ENCODE measurements at places on chromosomes 16 and 17.

GRCh38 chr16:69239851-69240250 is 52.9 kb downstream of the SNTB2 start:
- DNase-seq = no peak

- no peak for DNase-seq
Observed at GRCh38 chr17:57538736-57539456, 206.2 kb downstream of the CCDC182 start.

- DNase-seq = peak; percentile 39
Observed at GRCh38 chr17:71764505-71764904, 356.3 kb upstream of the SOX9 start.

DNA sequence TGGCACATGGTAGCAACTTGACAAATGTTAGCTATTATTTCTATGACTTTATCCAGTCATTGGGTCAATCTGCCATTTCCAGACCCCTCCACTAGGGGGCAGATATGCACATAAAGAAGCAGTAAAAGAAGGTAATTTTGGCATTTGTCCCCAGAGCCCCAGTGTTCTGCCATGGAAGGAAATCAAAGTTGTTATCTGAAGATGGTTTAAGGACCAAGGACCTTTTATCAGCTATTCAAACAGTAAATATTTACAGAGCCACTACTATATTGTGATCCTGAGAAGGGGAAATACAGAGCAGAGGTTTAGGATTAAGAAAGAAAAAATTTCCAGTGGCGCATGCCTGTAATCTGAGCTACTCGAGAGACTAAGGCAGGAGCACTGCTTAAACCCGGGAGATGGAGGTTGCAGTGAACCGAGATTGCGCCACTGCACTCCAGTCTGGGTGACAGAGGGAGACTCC is 20.0 kb downstream of the TRAF4 start:
- DNase-seq = peak; percentile 88

DNA sequence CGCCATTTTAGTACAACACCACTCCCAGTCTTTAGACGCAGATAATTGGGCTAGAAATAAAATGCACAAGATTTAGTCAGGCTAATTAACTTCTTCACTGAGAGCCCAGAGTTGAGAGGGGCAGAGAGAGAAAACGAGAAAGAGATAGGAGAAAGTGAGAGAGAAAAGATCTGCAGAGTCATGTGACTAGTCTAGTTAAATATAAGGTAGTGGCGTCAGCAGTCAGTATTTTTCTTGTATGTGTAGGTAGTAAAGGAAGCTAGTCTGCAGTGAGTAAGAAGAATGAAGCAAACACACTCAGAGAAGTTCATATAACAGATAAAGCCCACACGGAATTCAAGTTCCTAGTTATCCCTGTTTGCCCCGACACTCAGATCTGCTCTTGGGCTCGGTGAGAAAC is 392.6 kb upstream of the ERCC4 start:
- no peak for DNase-seq

GRCh38 chr17:61160204-61160603 is 239.4 kb upstream of the TBX2 start:
- DNase-seq = no peak

GRCh38 chr17:8938933-8939332 is 26.6 kb downstream of the PIK3R5 start:
- no peak for DNase-seq

DNA sequence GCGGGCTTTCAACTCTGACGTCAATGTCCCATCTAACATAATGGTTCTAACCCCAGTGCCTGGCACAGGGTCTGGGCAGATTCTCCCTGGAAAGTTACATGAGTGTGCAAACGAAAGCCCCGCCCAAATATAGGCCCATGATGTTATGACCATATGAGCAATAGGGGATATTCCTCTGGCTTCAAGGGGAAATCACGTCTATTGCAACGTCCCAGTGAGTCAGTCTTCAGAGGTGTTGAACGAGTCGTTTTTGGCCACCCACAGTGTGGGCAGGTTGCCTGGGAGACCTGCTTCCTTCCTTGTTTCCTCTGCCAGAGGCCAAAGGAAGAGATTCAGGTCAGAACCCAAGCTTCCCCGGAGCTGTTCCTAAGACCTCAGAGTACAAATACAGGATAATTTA is 30.3 kb downstream of the PIK3R5 start:
- peak; percentile 74 for DNase-seq

GRCh38 chr16:55491691-55492090 is 12.7 kb downstream of the MMP2 start:
- no peak for DNase-seq

GRCh38 chr16:31400191-31400590 is 7.1 kb downstream of the ITGAD start:
- no peak for DNase-seq

- no peak for DNase-seq
Observed at GRCh38 chr16:65125871-65126270, 4.0 kb upstream of the CDH11 start.

DNA sequence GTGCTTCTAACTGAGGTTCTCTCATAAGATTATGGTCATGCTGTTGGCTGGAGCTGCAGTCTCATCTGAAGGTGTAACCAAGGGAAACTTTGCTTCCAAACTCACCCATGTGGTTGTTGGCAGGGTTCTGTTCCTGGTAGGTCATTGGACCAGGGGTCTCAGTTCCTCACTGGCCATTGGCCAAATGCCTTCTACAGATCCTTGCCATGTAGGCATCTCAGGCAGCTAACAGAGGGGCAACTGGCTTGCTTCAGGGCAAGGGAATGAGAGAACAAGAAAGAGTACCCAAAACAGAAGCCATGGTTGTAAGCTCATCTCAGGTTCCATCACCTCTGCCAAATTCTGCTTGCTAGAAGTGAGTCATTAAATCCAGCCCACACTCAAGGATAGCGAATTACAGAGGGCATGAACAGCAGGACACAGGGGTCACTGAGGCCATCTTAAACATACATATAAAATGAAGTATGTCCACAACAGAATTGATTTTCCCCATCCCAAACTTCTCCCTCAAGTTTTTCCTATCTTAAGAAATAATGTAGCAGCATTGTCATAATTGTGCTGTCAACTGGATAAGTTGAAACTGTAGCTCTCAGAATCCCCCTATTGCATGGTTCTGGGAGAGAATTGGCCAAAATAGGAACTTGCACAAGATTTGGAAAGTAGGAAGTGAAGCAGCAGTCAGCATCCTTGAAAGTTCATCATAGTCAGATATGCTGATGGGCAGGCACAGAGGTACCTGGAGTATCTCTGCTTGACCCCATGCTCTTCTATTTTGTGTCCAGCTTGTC is 42.4 kb upstream of the CES5A start:
- no peak for DNase-seq

GRCh38 chr16:50737420-50737959 is 4.4 kb upstream of the CYLD start:
- DNase-seq = no peak

- DNase-seq = no peak
Observed at GRCh38 chr16:450785-451512, 25.5 kb downstream of the RAB11FIP3 start.

DNA sequence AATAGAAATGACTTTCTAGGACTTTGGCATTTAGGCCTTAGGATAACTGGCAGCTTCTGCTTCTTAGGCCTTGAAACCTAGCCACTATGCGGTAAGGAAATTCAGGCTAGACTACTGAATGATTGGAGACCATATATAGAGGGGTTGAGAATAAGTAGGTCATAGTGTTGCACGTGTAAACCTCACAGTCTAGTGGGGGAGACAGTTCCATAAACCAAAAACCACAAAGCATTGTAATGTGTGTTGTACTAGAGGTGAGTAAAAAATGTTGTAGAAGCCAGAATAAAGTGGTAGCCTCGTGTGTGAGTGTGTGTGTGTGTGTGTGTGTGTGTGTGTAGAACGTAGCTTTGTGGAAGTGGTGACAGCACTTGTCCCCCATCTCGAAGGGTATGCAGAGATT is 188.5 kb downstream of the MAP2K6 start:
- no peak for DNase-seq

- peak; percentile 80 for DNase-seq
Observed at GRCh38 chr16:89556750-89557689, 3.5 kb upstream of the RPL13 start.

- no peak for DNase-seq
Observed at GRCh38 chr17:62616993-62617893, 10.2 kb upstream of the MRC2 start.

Measured in ELR (cell line).